Esophagus squamous epithelium (tissue), 5 donors: ENCODE measurements at places on chromosomes 16 and 17.

- no peak for DNase-seq
These were observed 38.0 kb downstream of the AXIN2 start for GRCh38 chr17:65523411-65523810.

DNA sequence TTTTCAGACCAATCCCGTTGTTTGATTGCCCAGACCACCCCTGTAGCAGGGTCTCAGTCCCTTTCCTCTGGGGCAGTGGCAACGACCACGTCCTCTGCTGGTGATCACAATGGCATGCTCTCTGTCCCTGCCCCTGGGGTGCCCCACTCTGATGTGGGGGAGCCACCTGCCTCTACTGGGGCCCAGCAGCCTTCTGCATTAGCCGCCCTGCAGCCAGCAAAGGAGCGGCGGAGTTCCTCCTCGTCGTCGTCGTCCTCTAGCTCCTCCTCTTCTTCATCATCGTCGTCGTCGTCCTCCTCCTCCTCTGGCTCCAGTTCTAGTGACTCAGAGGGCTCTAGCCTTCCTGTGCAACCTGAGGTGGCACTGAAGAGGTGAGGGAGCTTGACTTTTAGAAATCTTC lies 9.2 kb downstream of the ELOB start:
- DNase-seq, result no peak

DNA sequence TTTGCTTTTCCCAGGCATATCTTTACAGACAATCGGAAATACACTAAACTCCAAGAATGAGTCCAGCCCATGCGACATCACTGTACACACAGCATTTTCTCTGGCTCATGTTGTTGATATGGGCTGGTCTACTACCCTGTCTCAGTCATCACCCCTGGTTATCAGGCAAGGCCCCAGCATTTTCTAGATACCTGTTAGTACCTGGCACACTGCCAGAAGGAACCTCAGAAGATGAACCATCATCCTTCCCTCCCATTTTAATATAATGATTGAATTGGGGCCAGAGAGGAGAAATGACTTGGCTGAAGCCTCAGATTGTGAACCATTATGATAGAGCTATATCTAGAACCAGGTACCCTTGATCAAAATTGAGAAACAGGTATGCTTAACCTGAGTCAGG lies 406.2 kb downstream of the CDH11 start:
- DNase-seq, result no peak

DNA sequence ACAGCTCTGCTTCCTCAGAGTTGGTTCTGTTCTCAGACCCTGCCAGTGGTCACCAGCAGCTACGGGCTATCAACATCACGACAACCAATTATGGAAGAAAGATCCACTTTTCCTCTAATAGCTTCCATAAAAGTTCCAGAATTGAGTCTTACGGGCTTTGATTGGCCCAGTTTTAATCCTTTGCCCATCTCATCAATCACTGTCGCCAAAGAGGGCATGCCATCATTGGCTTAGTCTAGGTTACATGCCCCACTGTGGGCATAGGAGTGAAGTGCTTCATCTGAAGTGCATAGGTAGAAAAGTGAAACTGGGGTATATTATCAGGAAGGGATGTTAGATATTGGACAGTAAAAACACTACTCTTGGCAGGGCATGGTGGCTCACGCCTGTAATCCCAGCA lies 76.6 kb upstream of the DHX40 start:
- no peak for DNase-seq

DNA sequence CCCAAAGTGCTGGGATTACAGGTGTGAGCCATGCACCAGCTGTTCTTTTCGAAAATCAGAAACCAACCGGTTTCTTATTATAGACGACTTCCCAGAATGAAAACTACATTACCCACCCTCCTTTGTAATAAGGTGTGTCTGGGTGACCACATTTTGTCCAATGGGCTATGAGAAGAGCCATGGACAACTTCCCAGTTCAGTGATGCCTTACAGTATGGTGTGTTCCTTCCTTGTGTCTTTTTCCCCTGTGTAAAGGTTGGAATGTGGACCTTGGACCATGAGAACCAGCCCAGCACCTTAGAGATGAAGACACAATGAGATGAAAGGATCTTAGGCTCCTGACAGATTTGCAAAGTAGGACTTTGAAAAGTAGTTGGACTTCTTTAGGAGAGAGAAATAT lies 85.0 kb upstream of the ATF7IP2 start:
- no peak for DNase-seq

- no peak for DNase-seq
These were observed 5.4 kb downstream of the SPATA2L start for GRCh38 chr16:89695875-89696669.

DNA sequence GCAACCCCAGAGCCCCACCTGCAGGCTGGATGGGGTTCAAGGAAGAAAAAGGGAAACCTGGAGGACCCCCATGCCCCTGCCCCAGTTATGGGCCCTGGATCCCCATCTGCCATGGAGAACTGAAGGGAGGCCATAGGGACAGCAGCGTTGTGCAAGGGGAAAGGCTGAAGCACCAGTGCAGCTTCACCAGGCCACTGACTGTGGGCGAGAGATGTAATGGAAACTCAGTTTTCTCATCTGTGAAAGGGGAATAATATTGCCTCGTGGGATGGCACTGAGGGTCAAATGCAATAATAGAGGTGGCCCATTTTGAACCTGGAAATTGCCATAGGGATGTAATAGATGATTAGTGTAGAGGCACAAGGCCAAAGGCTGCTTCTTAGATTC lies 9.9 kb upstream of the TSPOAP1 start:
- no peak for DNase-seq

DNA sequence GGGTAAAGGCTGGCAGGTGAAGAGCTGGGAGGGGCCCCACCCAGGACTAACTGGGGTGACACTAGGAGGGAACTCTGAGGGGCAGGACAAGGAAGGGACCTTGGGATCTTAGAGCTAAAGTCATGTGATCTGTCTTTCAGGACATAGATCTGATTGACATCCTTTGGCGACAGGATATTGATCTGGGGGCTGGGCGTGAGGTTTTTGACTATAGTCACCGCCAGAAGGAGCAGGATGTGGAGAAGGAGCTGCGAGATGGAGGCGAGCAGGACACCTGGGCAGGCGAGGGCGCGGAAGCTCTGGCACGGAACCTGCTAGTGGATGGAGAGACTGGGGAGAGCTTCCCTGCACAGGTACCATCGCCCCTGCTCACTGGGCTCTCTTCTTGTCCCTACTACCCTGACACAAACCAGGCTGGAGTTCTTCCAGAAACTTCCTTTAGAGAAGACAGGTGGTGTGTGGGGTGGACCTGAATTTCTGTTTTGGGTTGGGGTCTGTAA lies 8.1 kb downstream of the NFE2L1 start:
- no peak for DNase-seq

DNA sequence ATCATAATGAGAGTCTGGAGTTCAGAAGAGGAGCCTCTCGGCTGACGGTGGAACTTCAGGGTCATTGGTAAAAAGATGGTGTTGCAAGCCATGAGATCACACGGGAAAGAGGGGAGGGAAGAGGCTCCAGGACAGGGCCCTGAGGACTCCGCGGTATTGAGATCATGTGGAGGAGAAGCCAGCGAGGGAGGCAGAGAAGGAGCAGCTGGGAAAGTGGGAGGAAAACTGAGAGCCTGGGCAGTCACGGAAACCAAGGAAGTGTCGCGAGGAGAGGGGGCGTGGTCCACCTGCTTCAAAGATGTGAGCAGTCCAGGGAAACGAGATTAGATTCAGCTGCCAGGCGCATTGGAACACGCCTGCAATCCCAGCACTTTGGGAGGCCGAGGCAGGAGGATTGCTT lies 27.7 kb upstream of the SBK1 start:
- DNase-seq, result no peak

- DNase-seq, result no peak
These were observed 251.7 kb downstream of the CPPED1 start for GRCh38 chr16:12551946-12552345.

DNA sequence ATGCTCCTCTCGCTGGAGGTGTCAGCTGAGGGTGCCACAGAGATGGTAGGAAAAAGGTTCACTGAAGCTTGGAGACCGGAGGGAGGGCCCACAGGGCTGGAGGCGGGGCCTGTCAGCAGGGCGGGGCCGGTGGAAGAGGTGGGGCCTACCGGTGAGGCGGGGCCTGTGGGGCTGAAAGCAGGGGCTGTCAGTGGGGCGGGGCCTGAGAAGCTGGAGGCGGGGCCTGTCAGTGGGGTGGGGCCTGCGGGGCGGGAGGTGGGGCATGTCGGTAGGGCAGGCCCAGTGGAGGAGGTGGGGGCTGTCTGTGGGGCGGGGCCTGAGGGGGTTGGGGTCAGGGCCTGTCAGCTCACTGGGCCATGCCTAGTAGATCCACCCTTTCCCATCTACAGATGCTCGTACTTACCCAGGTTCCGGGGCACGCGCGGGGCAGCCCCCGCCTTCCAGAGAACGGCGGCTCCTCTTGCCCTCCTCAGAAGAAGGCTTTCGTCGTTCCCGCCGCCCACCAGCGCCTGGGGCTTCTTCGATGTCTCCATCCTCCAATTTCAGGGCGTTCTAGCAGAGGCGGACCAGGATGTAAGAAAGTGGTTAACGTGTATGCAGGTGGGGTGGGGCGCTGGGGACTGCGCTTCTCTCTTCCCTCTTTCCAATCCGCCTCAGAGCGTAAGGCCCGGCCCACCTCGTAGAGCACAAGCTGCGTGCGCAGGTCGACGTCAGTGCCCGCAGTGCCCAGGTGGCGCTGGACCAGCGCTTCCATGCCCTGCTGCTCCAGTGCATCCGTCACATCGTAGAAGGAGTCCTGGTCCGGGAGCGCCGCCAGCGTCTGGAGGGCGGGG lies 9.8 kb downstream of the TMEM208 start:
- no peak for DNase-seq

DNA sequence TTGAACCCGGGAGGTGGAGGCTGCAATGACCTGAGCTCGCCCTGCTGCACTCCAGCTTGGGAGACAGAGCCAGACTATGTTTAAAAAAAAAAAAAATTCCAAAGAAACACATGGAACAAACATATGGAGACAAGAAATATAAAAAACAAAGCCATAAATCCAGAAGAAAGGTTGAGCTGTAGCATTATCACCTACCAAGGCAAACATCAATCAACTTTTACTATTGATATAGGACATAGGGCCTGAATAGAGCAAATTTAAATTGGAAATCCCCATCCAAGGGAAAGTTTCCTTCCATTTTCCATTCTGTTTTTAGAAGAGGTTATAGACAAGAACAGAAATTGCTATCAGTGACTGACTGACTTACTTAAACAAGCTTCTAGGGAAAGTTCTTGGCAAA lies 56.6 kb downstream of the SSH2 start:
- DNase-seq, result no peak

DNA sequence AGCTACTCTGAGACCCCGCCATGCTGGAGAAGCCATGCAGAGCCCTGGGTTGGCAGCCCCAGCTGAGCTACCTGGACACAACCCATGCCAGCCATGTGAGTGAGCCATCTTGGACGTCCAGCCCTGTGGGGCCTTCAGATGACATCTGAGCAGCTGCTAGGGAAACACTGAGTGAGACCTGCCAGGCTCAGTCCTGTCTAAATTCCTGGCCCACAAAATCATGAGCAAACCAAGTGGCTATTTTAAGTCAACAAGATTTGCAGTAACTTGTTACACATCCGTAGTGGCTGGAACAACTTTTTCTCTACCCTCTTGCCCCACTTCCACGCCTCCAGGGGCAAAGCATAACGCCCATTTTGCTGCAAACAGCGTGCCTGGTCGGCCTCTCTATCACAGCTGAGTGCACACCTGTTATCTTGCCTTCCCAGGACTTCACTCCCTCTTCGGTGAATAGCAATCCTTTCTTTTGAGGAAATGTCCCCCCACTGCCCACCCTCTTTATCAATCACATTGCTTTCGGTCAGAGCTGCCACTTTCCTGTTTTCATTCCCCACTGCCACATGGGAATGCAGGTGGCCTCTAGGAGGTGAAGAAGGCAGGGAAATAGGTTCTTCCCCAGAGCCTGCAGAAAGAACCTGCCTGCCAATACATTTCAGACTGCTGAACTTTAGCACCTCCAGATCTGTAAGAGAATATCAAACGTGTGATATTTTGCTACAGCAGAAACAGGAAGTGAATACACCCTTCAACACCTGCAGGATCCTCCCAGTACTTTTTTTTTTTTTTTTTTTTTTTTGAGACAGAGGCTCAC lies 7.4 kb upstream of the SCIMP start:
- no peak for DNase-seq

DNA sequence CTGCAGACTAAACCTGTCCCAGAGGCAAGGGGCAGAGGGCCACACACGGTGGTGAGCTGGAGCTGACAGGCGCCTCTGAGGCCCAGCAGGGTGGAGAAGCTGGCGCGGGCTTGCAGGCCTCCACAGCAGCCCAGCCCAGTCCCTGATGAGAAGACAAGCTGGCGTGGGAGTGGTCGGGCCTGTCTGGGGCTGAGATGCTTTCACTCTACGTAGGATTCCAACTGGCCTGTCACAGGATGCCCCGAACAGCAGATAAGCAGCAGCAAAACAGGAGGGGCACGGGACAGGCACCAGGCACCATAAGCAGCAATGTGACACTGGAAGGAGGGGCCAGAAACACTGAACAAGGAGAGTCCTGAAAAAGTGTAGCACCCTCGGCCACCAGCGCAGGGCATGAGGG lies 40.1 kb downstream of the PEMT start:
- DNase-seq, result no peak

DNA sequence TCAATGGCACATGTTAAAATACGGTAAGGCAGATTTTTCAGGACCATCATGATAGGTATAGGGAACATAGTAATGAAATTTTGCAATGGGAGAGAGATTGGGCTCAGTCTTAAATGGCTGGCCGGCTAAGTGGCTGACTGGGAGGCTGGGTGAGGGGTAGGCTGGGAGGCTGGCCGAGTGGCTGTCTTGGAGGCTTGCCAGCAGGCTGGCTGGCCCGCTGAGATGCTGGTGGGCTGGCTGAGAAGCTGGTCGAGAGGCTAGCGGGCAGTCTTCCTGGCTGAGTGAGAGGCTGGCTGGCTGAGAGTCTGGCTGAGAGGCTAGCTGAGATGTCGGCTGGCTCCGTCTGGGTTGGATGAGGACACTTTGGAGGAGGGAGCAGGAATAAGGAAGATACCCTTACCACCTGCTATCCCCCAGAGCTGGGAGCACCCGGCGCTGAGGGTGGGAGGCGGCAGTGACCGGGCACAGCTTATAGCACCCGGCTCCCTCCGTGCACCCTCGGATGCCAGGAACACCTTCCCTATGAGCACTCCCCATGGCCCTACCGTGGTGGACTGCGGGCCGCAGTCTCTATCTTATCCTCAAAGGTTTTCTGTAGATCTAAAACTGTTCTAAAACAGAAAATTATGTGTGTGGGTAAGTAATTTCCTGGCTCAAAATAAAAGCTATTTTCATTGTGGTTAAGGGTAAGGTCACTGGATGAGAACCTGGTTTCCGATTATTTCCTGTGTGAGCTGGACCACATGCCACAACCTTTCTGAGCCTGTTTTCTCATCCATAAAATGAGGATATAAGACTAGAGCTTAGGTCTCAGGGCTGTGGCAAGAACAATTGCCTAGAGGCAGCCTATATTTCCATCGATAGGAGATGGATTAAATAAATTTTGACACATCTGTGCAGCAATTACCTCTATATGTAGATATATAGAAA lies 34.5 kb upstream of the TMC5 start:
- no peak for DNase-seq

- no peak for DNase-seq
These were observed 1407.0 kb downstream of the CDH11 start for GRCh38 chr16:63714876-63715275.
